H1 (cell line): ENCODE measurements at places on chromosomes 6 and 20. TPM values are rescaled to one million over a fixed set of nuclear protein-coding genes. Genes with fewer than 3 reads are reported as not detected.

The GRM4 gene
- polyA plus RNA-seq: 19.6 and 24.2 TPM in 2 replicates

The NRSN1 gene
- polyA plus RNA-seq: 0.03 and 0.15 TPM in 2 replicates

The WFDC2 gene
- 137 and 156 TPM in 2 replicates for polyA plus RNA-seq

The OR12D1 gene
- not detected in 2 replicates for polyA plus RNA-seq

The WFDC12 gene
- polyA plus RNA-seq: not detected in 2 replicates

The SNX21 gene
- polyA plus RNA-seq: 15.8 and 28.2 TPM in 2 replicates

The CALHM4 gene
- not detected in 2 replicates for polyA plus RNA-seq

The RAB44 gene
- polyA plus RNA-seq: 0.02 and 0.03 TPM in 2 replicates

The SMAP1 gene
- polyA plus RNA-seq: 13.7 and 18.8 TPM in 2 replicates

DNA sequence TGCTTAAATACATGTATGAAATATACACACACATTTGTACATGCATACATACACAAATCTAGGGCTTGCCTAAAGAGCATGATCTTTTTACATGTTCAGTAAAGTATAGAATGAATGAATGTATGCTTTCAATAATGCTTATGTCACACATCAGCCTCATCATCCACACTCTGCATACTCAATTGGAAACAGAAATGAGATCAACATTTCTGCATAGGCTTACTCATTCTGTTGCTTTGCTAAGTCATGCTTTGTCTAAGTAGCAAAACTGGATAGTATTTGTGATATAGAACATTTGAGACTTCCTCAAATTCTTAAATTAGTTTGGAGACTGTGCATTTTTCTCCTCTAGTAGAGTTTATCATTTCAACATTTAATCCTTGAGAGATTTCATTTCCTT lies 343.3 kb downstream of the ADGRB3 start:
- no peak overlapping the region for H3K27ac ChIP-seq
- no peak overlapping the region for H3K4me3 ChIP-seq
- DNase-seq: no peak
- H3K27me3 ChIP-seq: no peaks in the 10 kb centered on the region

- no peak overlapping the region for H3K4me3 ChIP-seq
- no peak for DNase-seq
- peaks cover 5% of the 10 kb centered on the region for H3K27me3 ChIP-seq
- H3K4me1 ChIP-seq: peaks cover 6% of the 10 kb centered on the region
- H3K27ac ChIP-seq: no peak overlapping the region
- no peaks in the 10 kb centered on the region for H3K36me3 ChIP-seq
Observed at GRCh38 chr20:888057-888456, 28.1 kb downstream of the ANGPT4 start.

DNA sequence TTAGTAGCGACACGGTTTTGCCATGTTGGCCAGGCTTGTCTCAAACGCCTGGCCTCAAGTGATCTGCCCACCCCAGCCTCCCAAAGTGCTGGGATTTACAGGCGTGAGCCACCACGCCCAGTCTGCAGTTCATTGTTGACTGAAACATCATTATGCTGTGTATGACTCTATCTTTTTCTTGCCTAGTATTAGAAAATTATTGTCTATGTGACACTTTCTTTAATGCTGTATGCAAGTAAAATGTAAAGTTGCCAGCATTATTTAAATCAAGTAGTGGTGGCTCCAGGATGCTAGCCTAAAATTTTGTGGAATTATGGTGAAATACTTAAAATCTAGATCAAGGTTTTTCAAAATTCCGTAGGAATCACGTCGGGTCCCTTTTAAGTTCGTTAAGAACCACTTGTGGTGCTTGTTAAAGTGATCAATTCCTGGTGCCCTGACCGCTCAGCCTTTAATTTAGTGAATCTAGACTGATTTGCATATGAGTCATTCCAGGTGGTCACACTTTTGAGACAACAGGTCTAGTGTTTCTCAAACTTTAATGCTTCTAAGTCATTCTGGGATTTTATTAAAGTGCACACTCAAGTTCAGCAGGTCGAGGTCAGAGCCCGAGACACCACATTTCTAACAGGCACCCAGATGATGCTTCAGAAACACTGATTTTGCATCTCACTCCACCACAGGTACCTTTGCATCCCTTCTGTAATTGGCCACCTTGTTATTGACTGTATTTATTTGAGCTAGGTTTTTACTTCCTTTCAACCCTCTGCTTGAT lies 132.6 kb upstream of the MTHFD1L start:
- no peak overlapping the region for H3K27ac ChIP-seq
- no peaks in the 10 kb centered on the region for H3K27me3 ChIP-seq
- no peak for DNase-seq
- H3K36me3 ChIP-seq: no peaks in the 10 kb centered on the region

GRCh38 chr6:145199961-145200360 lies 535.4 kb downstream of the EPM2A start:
- H3K27me3 ChIP-seq: no peaks in the 10 kb centered on the region
- no peak overlapping the region for H3K27ac ChIP-seq
- H3K4me1 ChIP-seq: no peaks in the 10 kb centered on the region
- no peak for DNase-seq
- H3K36me3 ChIP-seq: no peaks in the 10 kb centered on the region

DNA sequence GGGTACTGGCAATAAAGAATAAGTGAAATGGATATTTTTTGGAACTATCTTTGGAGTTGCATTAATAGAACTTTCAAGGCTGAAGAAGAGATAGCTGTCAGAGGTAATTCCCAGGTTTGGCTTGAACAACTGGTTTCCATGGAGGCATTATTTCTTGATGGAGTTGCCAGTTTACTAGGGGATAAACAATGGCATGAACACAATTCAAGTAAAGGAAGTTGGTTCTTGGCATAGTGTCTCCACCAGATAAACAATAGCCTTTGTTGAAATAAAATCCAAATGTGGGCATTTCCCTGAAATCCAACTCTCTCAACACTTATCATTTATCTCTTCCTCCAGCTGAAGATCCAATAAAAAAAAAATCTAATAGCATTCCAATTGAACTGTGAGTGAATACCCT lies 454.9 kb downstream of the C6orf118 start:
- no peak overlapping the region for H3K4me3 ChIP-seq
- no peaks in the 10 kb centered on the region for H3K36me3 ChIP-seq
- no peaks in the 10 kb centered on the region for H3K27me3 ChIP-seq
- no peaks in the 10 kb centered on the region for H3K4me1 ChIP-seq

DNA sequence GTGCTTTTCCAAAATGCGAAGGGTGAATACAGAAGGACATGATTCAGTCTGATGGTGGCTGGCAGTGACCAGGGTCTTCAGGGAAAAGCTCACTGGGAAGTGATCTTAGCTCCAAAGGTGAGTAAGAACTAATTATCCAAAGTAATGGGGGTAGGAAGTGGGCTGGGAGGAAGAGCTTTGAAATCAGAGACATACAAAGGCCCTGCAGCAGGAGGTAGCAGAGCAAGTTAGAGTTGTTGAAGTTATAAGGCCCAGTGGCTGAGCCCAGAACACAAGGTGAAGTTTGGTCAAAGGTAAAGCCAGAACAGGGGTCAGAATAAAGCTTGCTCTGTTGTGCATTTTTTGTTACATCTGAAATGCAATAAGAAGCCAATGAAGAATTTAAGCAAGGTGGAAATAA lies 81.2 kb downstream of the PLCB1 start:
- H3K27me3 ChIP-seq: no peaks in the 10 kb centered on the region
- H3K36me3 ChIP-seq: no peaks in the 10 kb centered on the region
- H3K4me1 ChIP-seq: peaks cover 11% of the 10 kb centered on the region
- no peak overlapping the region for H3K4me3 ChIP-seq
- no peak for DNase-seq

DNA sequence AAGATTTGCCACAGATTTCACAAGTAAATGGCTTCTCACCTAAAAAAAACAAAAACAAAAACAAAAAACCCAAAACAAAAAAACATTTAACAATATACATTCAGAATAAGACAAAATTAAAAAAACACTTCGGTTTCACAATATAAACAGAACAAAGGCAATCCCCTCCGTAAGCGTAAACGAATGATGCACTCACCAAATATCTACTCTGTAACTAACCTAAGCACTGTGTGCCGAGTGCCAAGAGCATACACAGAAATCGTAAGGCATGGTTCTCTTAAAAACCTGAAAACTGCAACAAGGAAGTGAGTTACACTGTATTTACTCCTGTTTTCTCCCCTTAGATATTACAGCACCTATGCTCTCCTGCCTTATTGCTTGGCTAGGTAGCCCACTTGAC lies 12.1 kb upstream of the MICAL1 start:
- DNase-seq: no peak
- H3K27me3 ChIP-seq: no peaks in the 10 kb centered on the region
- H3K27ac ChIP-seq: no peak overlapping the region
- H3K4me3 ChIP-seq: no peak overlapping the region
- peaks cover 21% of the 10 kb centered on the region for H3K36me3 ChIP-seq
- no peaks in the 10 kb centered on the region for H3K4me1 ChIP-seq

- no peak for DNase-seq
- H3K36me3 ChIP-seq: no peaks in the 10 kb centered on the region
Observed at GRCh38 chr6:34161857-34162515, 16.1 kb upstream of the GRM4 start.

DNA sequence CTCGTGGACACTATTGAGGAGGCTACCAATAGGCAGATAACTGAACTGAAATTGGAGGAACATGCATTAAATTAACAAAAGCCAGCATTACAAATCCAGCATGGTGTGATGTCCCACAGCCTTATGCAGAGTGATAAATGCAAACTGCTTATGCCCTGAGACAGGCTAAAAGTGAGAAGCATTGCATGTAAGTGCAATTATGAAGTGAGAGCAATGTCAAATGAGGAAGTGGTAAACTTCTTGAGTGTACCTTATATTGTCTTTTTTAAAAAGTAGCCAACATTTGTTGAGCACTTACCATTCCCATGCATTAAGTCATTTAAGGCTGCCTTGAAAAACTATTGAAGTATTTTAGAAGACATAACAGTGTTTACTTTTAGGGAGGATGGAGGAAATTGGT lies 212.2 kb downstream of the TBC1D7 start:
- DNase-seq: no peak
- no peaks in the 10 kb centered on the region for H3K27me3 ChIP-seq
- no peaks in the 10 kb centered on the region for H3K36me3 ChIP-seq
- H3K4me3 ChIP-seq: no peak overlapping the region
- no peak overlapping the region for H3K27ac ChIP-seq

DNA sequence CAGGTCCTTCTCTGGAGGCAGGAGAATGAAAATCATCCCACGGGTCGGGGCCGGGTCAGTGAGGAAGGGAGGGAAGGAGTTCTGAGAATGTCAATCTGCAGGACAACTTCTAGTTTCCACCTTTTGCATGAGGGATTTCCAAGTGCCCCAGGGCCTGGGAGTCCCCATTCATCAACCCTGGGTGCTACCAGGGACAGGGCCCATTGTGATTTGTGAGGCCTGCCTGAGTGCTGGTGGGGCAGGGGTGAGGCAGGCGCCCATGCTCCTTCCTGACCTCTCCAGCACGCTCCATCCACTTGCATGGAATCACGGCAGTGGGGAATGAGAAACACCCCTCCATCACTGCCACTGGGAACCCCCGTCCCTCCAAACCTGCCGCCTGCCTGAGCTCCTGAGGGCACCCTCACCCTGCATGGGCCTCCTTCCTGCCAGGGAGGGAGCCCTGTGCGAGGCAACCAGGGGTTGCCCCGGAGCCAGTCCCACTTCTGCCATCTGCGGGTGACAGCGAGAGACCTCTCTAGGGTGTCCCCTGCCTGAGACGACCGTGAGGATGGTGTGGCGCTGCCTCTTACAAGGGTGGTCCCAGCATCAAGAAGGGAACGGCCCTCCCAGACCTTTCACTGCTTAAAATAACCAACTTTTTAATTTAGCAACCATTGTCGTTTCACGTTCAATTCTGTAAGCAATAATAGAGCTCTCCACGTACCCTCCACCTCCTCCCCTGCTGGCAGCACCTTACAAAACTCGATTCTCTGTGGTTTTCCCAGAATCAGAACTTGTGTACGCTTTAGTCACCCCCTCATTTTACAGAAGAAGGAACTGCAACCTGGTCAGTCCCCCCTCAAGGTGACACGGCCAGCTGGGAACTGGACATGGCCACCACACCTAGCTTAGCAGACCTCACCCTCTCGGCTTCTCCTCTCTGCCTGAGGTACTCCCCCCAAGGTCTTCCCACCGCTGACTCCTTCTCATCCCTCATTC lies 28.6 kb downstream of the PMEPA1 start:
- DNase-seq: no peak
- peaks cover 33% of the 10 kb centered on the region for H3K4me1 ChIP-seq
- no peak overlapping the region for H3K4me3 ChIP-seq
- no peaks in the 10 kb centered on the region for H3K36me3 ChIP-seq

GRCh38 chr6:40930555-40930954 lies 108.5 kb downstream of the UNC5CL start:
- H3K27me3 ChIP-seq: no peaks in the 10 kb centered on the region
- no peak overlapping the region for H3K4me3 ChIP-seq
- H3K36me3 ChIP-seq: no peaks in the 10 kb centered on the region
- no peak overlapping the region for H3K27ac ChIP-seq

DNA sequence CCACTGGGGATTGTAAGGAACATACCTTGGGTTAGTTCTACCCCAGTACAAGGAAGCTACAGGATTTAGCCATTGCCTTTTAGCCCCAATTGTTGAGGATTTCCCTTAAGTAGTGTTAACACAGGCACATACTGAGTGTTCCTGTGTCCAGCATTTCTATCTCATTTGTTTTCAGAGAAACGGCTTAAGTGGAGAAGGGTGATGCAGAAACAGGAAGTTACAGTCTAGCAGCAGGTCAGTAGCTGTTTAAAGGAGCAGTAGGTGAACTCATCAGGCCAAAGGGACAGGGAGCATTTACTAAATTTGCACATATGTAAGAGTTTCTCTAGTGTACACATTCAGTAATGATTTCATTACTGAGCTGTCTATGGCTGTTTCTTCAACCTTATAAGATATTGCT lies 644.2 kb upstream of the GJE1 start:
- H3K4me1 ChIP-seq: no peaks in the 10 kb centered on the region
- no peak overlapping the region for H3K27ac ChIP-seq
- no peak overlapping the region for H3K4me3 ChIP-seq
- H3K27me3 ChIP-seq: no peaks in the 10 kb centered on the region
- no peaks in the 10 kb centered on the region for H3K36me3 ChIP-seq

DNA sequence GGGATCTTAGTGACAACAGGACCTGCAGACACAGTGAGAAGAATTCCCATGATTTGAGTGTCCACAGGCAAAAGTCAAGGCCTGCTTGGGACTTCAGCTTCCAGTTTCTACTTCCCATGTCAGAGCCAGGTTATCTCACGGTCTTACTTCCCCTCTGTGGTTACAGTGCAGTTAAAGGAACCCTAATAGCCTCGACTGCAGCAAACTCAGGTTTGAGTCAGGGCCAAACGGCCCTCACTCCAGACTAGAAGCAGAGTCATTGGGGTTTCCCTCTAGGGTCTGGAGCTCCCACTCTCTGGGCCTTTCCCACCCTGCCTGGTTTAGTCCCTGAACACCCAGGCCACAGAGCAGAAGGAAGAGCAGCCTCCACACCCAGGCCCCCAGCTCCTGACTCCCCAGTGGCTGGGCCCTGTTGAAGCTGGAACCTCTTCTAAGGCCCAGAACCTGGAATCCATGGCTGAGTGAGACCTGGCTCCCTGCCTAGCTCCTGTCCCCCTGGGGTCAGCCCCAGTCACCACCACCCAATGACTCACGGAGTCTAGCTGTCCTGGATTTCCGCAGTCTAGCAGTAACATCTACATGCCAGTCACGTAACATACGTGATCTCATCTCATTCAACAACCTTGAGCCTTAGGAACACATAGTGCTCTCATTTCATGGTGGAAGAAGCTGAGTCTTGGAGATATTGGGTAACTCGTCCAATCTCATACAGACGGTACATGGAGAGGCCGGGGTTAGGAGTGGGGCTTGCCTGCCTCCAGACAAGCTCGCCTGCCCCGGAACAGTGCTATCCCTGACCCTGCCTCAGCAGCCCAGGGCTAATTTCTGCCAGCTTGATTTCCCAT lies 9.2 kb upstream of the GHRH start:
- H3K27me3 ChIP-seq: no peaks in the 10 kb centered on the region
- H3K4me3 ChIP-seq: no peak overlapping the region
- H3K36me3 ChIP-seq: no peaks in the 10 kb centered on the region
- peaks cover 4% of the 10 kb centered on the region for H3K4me1 ChIP-seq
